Transverse colon (tissue), 4 donors: ENCODE measurements at places on chromosomes 7 and 10.

GRCh38 chr7:90897961-90898469, 301.9 kb downstream of the CDK14 start:
- no peaks in the 10 kb centered on the region for H3K27me3 ChIP-seq
- H3K27ac ChIP-seq = no peak overlapping the region
- DNase-seq = no peak
- H3K36me3 ChIP-seq = no peaks in the 10 kb centered on the region
- H3K4me3 ChIP-seq = no peak overlapping the region

DNA sequence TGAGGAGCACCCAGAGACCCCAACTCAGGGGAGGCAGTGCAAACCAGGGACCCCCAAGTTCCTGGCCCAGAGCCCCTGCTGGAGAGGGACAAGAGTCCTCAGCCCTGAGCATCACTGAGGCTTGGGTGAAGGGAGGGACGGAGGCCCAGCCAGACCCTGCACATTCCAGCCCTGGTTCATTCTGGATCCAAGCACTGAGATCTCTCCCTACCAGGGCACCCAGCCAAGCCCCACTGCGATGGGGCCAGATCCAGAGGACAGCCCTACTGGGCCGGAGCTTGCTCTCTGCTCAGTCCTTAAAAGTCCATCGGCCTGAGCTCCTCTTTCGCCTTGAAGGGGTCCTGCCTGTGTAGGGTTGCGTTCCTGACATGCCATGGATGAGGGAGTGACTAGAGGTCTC, 40.5 kb upstream of the RABGEF1 start:
- no peaks in the 10 kb centered on the region for H3K36me3 ChIP-seq
- DNase-seq = peak; percentile 25
- no peaks in the 10 kb centered on the region for H3K27me3 ChIP-seq
- peak overlapping the region; percentile 51 for H3K27ac ChIP-seq
- H3K4me1 ChIP-seq = no peaks in the 10 kb centered on the region
- no peak overlapping the region for H3K4me3 ChIP-seq

- H3K27ac ChIP-seq = no peak overlapping the region
- H3K27me3 ChIP-seq = no peaks in the 10 kb centered on the region
- H3K4me3 ChIP-seq = no peak overlapping the region
- H3K4me1 ChIP-seq = no peaks in the 10 kb centered on the region
Observed at GRCh38 chr7:136923111-136923667, 54.7 kb downstream of the CHRM2 start.

DNA sequence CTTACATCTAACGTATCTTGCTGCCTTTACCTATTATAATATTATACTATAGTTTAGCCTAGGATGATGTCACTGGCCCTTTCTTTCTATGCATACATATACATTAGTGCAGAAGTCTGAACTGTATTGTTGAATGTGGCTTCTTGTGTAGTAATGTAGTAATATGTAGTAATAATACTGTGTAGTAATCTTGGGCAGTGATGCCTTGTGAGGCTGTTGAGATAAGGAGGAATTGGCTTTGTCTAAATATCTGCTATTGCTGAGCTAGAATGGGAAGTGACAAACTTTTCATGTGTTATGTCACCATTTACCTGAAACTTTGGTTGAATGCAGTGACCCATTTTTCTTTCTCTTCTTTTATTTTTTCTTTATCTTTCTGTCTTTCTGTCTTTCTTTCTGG, 11.0 kb downstream of the GLCCI1 start:
- no peaks in the 10 kb centered on the region for H3K27me3 ChIP-seq
- no peak for DNase-seq
- H3K4me3 ChIP-seq = no peak overlapping the region
- no peaks in the 10 kb centered on the region for H3K36me3 ChIP-seq
- no peak overlapping the region for H3K27ac ChIP-seq

DNA sequence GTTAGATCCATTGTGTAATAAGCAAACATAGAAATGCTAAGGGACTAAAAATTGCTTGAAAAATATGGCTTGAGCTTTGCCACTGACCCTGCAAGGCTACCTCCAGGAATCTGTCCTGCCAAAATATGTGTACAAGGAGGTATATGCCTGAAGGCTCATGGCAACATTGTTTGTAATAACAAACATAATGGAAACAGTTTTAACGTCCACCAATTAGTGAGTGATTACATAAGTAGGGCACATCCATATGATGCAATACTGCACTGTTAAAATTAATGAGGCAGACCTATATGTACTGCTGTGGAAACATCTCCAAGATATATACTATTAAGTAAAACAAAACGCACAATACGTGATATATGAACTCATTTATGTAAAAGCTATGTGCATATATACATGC, 13.1 kb upstream of the GOT1 start:
- H3K27me3 ChIP-seq = peaks cover under 1% of the 10 kb centered on the region
- H3K4me1 ChIP-seq = no peaks in the 10 kb centered on the region
- peak overlapping the region; percentile 31 for H3K27ac ChIP-seq
- no peaks in the 10 kb centered on the region for H3K36me3 ChIP-seq

DNA sequence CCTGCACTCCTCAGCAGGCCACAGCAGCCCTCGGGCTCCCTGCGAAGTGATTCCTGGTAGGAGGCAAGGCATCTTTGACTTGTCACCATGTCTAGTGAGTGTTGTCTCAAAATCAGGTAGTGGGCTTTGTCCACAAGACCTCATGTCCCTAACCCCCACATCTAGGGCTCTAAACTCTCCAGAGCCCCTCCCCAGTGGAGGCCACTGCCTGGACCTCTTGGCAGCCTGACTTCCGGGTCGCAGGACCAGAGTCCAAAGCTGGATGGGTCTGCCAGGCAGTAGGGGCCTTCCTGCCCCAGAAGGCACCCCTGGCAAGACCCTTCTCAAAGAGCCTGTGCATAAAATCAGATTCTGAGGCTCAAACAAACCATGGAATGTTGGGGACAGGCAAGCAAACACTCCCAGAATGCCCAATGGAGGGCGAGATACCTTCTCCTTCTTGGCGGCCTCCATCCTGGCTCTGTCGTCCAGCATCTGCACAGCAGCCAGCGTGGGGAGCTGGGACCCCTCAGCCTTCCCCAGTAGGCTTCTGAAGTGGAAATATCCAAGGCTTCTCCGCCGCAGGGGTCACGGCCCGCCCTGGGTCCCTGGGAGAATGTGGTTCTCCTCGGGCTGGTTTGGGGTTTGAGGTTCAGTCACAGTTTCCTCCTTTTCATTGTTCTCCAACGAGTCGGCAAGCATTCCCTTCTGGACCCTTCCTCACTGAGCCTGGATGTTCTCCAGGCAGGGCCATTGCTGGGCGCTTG, 586 bp downstream of the GCK start:
- no peaks in the 10 kb centered on the region for H3K4me1 ChIP-seq
- no peak for DNase-seq
- no peaks in the 10 kb centered on the region for H3K36me3 ChIP-seq
- H3K4me3 ChIP-seq = no peak overlapping the region
- H3K27me3 ChIP-seq = no peaks in the 10 kb centered on the region

DNA sequence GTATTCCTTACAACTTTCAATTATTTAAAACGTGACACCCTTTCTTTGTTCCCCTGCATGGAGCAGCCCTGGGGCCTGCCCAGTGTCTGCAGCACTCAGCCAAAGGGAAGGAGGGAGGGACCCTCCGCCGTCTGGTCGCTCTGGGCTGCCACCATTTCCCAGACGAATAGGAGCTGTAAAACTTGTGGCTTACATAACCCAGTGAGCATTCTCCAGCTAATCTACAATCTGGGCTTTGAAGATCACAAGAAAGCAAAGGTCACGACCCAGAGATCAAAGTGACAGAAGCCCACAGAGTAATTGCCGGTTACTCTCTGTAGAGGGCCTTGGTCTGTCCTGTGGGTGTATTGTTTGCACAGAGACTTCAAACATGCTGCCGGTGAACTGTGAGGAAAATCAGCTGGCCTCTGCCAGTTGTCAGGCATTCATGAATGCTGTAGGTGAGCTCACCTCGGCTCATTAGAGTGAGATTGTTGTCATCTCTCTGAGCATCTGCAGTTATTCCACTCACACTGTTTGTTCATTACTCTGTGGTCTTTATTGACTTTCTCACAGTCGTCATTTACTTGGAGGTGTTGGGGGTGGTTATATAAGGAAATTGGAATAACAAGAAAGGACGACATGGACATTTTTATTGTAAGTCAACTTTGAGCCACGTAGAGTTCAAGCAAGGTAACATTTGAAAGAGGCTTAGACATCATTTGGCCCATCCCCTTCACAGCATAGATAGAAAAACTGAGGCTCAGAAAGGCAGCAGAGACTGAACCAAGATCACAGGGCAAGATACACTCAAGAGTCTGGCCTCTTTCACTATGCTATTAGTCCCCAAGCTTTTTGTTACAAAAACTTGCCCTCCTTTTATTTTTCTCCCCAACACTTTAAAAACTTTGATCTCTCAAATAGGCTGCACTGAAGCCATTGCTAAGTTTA, 619.8 kb downstream of the LRMDA start:
- H3K27ac ChIP-seq = no peak overlapping the region
- no peak overlapping the region for H3K4me3 ChIP-seq
- H3K27me3 ChIP-seq = no peaks in the 10 kb centered on the region
- DNase-seq = no peak
- no peaks in the 10 kb centered on the region for H3K36me3 ChIP-seq
- no peaks in the 10 kb centered on the region for H3K4me1 ChIP-seq

DNA sequence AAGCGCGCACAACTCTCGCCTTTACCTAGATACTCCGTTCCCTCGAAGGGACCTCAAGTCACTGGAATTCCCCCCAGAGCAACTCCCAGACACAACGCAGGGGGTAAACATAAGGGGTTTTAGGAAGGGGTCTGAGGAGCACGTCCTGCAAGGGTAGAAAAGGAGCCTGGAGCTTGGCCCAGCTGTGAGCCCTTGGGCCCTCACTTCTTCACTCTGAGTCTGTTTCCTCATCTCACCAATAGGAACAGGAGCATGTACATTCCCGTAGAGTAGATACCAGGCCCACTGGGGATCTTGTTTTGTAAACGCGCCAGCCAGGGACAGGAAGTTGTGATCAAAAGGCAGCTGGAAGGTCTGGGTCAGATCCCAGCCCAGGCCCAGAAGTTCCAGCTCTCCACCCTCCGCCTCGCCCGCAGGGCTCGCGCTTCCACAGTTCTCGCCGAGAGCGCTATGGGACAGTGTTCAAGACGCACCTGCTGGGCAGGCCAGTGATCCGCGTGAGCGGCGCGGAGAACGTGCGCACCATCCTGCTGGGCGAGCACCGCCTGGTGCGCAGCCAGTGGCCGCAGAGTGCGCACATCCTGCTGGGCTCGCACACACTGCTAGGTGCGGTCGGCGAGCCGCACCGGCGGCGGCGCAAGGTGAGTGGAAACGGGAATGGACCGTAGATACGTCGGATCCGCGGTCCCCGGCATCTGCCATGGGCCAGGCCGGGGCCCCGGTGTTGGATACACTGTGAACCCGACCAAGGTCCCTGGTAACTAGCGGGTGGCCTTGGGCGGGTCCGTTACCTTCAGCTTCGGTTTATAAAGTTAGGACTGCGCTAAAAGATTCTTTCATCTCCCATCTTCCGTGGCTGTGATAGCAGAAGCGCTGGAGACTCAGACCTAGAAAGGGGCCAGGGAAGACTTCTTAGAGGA, 1.3 kb downstream of the CYP26C1 start:
- peaks cover 30% of the 10 kb centered on the region for H3K4me1 ChIP-seq
- H3K4me3 ChIP-seq = no peak overlapping the region
- no peak overlapping the region for H3K27ac ChIP-seq
- H3K27me3 ChIP-seq = peaks cover 83% of the 10 kb centered on the region
- no peaks in the 10 kb centered on the region for H3K36me3 ChIP-seq

DNA sequence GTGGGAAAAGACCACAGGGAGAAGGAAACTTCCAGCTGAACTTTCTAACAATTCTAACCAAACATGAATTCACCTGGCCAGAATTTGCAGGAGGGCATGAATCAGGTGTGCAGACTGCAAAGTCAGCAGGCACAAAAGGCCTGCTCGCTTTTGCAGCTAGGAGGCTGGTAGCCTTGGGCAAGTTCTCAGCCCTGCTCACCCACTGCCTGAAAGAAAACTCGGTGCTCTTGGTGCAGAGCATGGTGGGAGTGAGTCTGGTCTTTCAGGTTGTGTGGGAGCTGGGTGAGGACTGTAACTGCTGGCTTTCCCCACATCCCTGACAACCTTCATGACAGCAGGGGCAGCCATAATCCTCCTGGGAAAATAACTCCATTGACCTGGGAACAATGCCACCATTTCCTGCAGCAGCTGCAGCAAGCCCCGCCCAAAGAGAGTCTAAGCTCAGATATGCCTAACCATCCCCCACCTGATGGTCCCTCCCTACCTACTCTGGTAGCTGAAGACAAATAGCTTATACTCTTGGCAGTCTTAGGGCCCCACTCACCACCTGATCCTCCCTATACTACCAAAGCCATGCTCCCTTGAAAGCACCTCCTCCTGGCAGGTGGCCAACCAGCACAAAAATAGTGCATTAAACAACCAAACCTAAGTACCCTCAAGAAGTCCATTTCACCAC, 31.6 kb downstream of the ZNF117 start:
- H3K36me3 ChIP-seq = no peaks in the 10 kb centered on the region
- no peak overlapping the region for H3K4me3 ChIP-seq
- H3K4me1 ChIP-seq = no peaks in the 10 kb centered on the region
- DNase-seq = no peak
- H3K27me3 ChIP-seq = no peaks in the 10 kb centered on the region

- H3K4me1 ChIP-seq = peaks cover 20% of the 10 kb centered on the region
- no peak overlapping the region for H3K4me3 ChIP-seq
- DNase-seq = peak; percentile 62
- peak overlapping the region; percentile 66 for H3K27ac ChIP-seq
- H3K27me3 ChIP-seq = no peaks in the 10 kb centered on the region
Observed at GRCh38 chr7:132336797-132337196, 239.5 kb downstream of the PLXNA4 start.

DNA sequence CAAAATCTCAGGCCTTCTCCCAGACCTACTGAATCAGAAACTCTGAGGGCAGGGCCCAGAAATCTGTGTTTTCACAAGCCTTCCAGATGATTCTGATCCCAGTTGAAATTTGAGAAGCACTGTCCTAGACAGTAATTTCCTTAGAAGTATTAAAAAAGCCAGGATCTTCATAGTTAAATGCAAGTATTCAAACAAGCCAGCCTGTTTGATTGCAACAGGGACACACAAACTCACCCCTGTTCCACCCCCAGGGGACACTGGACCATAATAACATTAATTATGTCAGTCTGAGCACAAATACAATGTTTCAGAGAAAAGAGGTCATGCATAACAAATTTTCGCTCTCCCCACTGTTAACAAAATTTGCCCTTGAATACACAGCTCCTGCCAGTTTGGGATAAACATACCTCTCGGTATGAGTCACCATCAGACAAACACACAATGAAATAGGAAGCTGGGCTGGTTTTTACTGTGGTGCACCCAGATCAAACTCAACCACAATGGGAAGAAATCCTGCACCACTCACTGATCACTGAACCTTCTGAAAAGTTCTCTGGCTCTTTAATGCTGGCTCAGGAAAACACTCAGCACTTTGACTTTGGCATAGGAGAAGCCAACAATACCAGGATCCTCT, 34.3 kb downstream of the ABLIM1 start:
- H3K27ac ChIP-seq = peak overlapping the region; percentile 46
- no peaks in the 10 kb centered on the region for H3K36me3 ChIP-seq
- DNase-seq = no peak
- H3K4me1 ChIP-seq = peaks cover 24% of the 10 kb centered on the region
- H3K4me3 ChIP-seq = no peak overlapping the region
